ENCODE measurements at places on chromosomes 6 and 20.

- no peak for DNase-seq
These were observed 63.6 kb upstream of the GATA5 start for GRCh38 chr20:62539198-62540045.

DNA sequence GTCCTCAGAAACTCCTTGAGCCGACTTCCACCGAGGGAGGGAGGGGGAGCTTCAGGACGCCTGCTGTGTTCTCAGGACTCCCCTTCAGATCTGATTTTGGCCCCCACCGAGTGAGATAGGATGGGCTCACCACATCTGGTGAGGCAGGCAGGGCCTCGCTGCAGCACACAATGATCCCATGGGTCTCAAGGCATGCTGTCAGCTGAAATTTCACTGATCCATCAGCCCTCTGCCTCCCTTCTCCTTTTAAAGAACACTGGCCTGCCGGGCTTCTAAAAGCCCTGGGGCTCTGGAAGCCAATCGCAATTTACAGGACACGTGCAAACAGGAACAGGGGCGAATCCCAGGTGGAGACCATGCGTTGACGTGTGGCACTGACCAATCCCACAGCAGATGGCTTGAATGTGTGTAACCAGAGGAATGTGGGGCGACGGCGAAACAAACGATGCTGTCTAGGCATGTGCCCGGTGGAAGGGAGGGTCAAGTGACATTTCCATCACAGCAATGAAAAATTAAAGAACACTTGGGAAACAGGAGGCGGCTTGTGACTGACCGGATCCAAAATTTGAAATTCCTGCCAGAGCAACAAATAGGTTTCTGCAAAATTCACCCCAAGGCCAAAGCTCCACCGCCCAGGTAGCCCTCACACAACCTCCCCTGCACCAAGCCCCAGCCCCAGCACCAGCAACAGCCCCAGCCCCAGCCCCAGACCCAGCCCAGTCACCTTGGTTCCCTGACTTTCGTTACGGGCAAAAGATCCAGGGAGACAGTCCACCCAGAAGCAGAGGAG, 167.1 kb upstream of the ZNF337 start:
- DNase-seq: no peak

GRCh38 chr6:150503041-150503440, 96.6 kb upstream of the PLEKHG1 start:
- DNase-seq: no peak

GRCh38 chr6:1821513-1822183, 211.9 kb downstream of the FOXC1 start:
- no peak for DNase-seq

DNA sequence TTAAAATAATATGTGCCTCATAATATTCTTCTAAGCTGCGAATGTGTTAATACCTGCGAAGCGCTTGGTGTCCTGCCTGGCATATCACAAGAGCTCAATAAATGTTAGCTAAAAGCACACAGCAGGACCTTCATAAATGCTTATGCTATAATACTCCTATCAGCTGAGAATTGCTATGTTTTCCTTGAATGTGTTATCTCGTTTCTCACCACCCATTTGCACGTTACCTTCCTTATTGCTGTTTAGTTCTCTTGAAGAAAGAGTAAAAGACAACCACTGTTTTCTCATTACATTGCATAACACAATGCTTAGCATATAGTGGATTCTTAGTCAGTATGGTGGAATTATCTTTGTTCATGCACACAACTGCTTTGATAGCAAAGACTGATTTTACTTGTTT, 76.6 kb downstream of the EDN1 start:
- no peak for DNase-seq

DNA sequence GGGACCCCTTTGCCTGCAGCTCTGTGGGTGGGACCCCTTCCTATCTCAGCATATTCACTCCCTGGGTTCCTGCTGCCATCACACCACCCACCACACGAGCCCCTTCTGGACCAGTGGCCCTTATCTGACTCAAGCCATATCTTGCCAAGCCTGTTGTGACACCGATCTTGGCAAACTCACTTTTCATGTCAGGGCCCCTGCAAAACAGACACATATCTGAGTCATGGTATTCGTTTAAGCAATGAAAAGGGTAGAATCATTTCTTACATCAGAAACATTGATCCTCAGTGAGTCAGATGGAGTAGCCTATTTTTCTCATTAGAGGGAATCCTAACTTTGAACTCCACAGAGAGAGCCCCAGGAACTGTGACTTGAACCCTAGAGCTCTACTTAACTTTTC, 10.6 kb downstream of the RAET1E start:
- no peak for DNase-seq

DNA sequence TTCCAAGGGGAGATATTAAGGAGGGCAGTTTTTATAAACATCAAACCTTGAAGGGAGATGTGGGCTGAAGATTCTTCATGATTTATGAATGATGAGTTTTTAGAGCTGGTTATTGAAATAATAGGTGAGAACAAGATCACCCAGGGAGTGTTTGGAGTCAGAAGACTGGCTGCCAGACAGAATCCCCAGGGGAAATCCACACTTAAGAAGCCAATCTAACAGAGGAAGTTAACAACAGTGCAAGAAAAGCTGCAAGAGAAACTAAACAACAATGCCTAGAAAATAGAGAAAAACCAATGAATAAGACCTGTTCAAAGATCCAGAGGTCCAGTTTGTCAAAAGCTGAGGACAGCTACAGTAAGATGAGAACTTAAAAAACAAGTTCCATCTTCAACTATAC, 167.9 kb upstream of the MAN1A1 start:
- no peak for DNase-seq

DNA sequence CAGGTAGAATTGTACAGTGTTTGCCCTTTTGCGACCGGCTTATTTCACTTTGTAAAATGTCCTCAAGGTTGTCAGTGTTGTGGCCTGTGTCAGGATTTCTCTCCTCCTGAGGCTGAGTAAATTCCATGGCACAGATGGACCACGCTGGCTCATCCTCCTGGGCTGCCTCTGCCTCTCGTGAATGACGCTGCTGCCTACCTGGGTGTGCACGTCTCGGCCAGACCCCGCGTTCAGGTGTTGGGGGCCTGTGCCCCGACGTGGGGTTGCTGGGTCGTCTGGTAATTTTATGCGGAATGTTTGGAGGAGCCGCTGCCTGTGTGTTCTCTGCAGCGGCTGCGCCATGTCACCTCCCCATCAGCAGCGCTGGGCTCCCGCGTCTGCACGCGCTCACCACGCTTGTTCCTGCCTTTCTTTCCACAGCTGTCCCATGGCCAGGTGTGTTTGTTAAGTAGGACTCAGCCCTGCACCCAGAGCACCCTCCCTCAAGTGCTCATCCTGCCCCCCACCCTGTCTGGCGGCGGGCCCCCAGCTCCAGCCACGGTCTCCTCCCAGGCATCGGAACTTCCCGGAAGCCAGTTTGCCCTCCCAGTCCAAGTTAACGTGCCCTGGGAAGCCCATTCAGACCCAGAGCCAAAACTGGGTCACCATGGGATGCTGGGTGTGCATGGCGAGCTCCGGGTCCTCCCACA, 36.1 kb upstream of the CHRNA4 start:
- DNase-seq: no peak

DNA sequence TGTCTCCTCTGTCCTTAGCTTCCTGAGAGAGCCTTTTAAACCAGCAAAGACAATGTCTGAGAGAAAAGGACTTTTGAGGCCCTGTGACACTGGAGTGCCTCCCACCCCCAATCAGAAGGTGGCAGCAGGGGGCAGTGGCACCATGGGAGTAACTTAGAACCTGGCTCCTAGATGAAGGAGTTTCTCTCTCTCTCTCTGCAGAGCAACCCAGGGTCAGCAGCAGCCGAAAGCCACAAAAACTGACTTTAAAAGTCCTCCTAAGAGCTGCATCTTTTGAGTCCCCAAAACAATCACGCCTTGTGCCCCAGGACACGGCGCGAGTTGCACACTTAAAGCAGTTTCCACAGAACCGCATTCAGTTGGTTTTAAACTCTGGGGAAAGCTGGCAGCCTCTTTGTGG, 5.3 kb upstream of the TCP11 start:
- DNase-seq: no peak

GRCh38 chr6:56552187-56553130, 90.2 kb downstream of the DST start:
- no peak for DNase-seq

- no peak for DNase-seq
These were observed 76.4 kb upstream of the RNF24 start for GRCh38 chr20:4091490-4092479.

DNA sequence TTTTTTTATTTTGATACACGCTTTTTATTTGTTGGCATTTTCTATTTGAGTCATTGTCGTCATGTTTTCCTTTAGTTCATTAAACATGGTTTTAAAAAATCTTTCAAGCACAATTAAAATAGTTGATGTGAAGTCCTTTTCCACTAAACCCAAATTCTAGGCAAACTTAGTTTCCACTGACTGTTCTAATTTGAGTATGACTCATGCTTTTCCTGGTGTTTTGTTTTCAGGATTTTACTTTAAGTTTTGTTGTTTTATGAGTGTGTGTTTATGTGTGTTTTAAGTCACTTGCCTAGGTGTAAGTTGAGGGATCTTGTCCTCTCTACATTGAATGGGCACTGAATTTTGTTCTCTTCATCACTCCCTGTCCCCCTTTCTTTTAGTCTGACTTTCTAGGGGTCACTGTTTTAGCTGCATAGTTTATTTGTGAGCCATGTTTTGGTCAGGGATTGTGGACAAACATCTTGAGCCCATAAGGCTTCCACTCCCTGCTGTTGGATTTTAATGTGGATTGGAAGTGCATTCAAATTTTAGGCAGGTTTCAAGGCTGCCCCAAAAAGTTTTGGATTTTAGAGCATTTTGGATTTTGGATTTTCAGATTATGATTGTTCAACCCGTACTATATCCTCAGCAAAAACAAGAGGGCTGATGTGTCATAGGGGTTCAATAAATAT, 94.8 kb downstream of the CDYL start:
- no peak for DNase-seq

DNA sequence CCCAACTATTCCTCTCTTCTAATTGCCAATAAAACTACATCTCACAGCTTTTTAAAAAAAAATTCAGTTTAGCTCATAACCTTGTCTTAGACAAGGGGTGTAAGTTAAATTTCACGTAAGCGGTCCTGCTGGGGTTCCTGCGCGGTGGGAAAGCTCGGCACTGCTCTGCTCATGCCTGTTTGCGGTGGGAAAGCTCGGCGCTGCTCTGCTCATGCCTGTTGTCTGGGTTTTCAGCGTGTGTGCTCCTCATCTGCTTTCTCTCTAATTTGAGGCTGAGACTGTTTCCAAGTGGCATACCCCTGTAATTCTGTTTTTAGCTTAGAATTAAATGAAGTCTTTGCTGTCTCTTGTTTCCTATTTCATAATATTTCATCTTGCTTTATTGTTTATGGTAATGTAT, 18.6 kb downstream of the ARID1B start:
- DNase-seq: no peak

DNA sequence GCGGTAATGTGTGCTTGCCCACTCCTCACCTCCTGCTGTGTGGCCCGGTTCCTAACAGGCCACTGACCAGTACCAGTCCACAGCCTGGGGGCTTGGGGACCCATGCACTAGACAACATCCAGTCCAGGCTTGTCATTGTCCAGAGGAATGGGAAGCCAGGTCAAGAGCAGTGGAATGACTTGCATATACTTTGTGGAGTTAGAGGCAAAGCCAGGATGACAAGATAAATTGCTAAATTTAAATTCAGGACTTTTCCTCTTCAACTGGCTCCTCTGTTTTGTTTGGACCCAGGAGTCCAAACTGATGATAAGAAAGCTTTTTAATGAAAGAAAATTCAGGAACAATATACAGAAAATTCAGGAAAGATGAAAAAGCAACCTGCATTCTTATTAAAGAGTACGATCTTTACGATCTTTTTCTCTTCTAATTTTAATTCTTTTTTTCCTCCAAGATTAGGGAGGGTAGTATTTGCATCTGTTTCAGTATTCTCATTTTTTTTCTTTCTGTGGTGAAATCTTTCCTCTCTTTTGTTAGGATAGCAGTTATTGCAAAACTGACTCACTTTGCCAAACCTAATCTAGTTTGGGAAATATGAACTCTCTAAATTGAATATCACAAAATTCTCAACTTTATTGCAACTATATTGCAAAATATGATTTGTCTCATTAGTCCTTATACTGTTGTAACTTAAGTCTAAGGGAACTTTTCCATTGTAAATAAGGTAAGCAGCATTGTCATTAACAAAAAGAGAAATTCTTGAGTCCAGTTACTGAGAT, 48.2 kb downstream of the DCBLD1 start:
- DNase-seq: no peak

GRCh38 chr6:154039231-154039842, at the start of gene OPRM1:
OPRM1 (plus strand) TSS chr6:154039240; CDS start chr6:154039545, 305 bp downstream.
- no peak for DNase-seq

DNA sequence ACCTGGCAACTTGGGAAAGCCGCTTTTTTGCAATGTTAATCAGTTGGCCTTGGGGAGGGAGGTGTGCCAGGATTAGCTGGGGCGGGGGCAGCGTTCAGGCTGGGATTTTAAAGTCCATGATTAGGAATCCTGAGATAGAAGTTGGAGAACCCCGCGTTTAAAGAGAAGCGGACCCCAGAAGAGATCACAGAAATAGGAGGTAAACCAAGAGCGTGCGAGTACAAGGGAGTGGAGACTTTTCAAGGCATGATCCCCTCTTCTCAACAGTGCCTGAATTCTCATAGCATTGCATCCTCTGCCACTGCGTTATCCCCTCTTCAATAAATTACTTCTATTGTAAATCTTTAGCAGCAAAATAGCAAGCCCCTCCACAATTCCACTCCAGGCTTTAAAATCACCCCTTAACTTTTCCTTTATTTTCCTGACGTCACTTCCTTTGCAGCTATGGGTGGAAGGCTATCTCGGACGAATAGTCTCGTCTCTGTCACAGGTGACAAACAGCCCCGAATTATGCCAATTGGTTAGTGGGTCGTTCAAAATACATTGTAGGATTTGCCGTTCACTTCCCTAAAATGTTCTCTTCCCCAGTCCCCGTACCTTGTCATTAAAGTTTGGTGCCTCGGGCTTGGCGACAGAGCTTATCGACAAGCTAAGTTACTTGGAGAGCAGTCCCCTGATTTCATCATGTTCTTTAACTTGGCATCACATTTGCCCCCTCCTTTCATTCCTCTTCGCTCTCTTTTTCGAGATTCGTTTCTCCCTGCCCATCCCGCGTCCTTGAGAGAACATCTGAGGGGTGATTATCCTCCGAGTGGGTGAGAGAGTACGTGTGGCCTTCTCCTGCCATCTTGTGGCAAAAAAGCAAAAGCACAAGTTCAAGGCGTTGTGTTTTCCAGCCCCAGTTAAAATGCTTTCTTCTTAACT, 17.1 kb downstream of the OR2B2 start:
- DNase-seq: no peak

- DNase-seq: no peak
These were observed 18.3 kb downstream of the BPIFB1 start for GRCh38 chr20:33301192-33301930.

GRCh38 chr6:87397656-87398055, 10.1 kb upstream of the CFAP206 start:
- DNase-seq: no peak

DNA sequence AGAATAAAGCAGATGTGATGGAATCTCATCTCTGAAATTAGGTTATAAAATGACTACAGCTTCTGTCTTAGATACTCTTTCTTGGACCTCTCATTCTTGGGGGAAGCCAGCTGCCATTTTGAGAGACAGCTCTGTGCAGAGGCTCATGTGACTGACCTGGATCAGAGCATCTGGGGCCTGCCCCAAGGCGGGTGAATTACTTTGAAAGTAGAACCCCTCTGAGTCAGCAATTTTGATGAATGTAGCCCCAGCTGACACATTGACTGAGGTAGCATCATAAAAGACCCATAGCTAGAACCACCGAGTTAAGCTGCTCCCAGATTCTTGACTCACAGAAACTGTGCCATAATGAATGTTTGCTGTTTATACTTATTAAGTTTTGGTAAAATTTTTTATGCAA, 124.5 kb downstream of the THEMIS start:
- no peak for DNase-seq
